Right atrium auricular region (tissue), 2 donors: ENCODE measurements at places on chromosomes 7 and 10.

DNA sequence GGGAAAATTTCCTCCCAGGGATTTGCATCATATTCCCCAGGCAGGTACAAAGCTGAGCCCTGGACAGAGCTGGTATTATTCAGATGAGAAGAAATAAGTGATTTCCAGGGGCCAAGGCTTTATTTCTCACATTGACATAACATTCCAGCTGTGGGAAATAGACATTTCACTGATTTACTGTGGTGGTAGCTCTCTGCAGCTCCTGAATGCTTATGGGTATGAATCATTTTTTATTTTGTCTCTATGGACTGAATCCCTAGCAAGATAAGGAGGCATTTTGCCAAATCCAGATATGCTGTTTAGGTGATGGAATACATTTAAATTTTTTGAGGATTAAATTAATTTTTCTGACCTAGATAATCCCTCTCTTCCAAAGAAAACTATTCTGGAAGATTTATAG lies 97.9 kb downstream of the MTPN start:
- DNase-seq: no peak

- DNase-seq: no peak
Measured at GRCh38 chr7:67823345-67823744, 826.7 kb downstream of the TYW1 start.

GRCh38 chr10:55509168-55509567 lies 708.1 kb upstream of the PCDH15 start:
- DNase-seq: no peak

- no peak for DNase-seq
Measured at GRCh38 chr7:105830405-105831301, 45.7 kb downstream of the ATXN7L1 start.

GRCh38 chr7:20786049-20786412 lies 655 bp downstream of the SP8 start:
- no peak for DNase-seq

DNA sequence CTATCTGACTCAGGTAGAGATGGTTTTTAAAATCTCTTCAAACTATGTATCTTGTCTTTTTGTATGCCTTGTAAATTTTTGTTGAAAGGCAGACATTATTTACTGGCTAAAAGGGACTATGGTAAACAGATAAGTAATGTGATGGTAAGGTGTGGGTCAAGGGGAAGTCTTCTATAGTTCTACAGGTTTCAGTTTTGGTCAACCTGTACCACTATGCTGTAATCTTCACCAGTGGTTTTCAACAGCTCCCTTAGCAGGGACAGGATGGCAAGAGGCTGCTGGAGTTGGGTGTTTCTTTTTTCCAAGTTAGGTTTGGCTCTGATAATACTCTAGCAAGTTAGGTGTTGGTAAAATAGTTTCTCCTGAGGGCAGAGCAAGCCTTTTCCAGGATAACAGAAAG lies 32.7 kb upstream of the FZD8 start:
- DNase-seq: no peak

DNA sequence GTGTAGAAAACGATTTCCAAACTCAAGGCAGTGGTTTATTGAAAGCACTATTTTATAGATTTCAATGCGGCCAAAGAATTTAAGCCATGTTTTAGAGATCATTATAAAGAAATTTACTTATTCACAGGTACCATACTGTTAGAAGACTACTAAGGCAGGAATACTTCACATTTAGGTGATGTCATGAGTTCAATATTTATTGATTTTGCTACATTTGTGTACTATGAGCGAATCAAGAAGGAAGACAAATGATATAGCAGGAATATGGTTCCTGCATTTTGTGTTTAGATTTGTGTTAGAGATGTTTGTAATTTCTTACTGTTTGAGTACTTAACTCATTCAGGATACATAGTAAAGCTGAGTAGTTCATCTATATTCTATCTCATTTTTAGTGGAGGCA lies 1.7 kb upstream of the FBXW4 start:
- DNase-seq: no peak

DNA sequence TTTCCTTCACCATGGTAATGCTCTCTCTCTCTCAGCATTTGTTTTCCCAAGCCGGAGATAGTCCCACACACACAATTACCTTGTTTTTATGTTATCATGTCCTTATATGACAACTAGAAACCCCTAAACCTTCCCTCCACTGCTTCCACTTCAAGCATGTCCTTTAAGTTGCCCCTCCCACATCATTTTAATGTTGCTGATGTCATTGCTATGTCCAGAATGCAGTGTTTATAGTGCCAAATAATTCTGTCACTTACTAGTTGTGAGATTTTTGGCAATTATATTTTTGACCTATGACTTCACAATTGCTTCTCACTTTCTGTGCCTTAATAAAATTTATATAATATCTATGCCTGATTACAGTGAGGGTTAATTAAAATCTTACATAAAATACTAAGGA lies 645.9 kb downstream of the XPNPEP1 start:
- no peak for DNase-seq

DNA sequence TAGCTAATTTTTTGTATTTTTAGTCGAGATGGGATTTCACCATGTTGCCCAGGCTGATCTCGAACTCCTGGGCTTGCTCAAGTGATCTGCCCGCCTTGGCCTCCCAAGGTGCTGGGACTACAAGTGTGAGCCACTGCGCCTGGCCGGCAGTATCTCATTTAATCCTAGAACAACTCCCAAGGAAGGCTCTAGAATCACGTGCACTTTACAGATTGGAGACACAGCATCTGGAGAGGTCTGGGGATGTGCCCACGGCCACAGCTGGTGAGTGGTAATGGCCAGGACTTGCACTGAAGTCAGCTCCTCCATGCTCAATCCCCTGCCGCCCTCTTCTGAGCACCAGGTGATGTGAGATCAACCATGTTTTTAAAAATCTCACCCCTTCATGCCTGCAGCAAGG lies 43.1 kb downstream of the CARD11 start:
- no peak for DNase-seq

GRCh38 chr7:28711114-28711513 lies 247.0 kb downstream of the TRIL start:
- DNase-seq: no peak

- no peak for DNase-seq
Measured at GRCh38 chr7:135189221-135189662, 18.7 kb upstream of the CYREN start.

GRCh38 chr10:97426776-97427570 lies 982 bp downstream of the PGAM1 start:
- DNase-seq: no peak

GRCh38 chr7:150721970-150722373 lies 5.6 kb downstream of the GIMAP1 start:
- no peak for DNase-seq

DNA sequence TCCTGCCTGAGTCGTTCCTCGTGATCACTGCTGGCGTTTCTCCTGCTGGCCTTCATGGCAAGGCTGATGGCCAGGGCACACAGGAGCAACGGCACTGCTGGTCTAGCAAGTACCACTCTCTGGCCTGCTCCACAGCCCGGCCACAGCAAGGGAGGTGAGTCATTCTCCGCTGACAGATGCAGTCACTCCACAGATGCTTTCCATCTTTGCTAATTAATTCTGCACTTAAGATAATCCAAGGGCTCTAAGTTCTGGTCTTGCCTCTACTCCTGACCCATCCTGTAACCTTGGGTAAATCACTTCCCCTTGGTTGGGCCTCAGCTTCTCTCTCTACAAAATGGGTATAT lies 244.4 kb downstream of the RPS24 start:
- DNase-seq: peak; percentile 62

DNA sequence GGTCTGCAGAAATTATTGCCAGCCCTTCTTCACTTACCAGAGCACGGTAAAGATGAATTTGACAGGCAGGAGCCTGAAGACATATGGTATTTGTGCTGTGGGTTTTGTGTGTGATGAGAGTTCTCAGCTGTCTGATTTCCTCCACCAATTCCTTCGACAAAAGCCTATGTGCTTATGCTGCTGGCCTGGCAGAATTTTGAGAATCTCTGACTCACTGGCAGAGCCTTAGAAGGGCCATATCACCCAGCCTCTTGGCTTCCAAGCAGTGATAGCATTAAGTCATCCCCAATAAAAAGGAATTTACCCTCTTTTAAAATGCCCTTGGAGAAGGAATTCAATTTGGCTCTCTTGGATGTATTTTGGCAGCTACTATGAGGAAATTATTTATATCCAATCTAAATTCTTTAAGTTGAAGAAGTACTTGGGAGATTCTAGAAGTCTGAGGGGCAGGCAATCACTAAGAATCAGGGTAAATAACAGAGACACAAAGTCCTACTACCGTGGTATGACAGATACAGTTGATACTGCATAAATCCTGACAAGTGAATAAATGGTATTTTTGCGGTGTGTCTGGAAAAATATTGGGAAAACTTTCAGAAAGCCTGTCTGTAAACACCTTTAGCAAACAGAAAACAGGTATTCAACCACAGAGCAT lies 68.6 kb upstream of the EFCAB10 start:
- no peak for DNase-seq

DNA sequence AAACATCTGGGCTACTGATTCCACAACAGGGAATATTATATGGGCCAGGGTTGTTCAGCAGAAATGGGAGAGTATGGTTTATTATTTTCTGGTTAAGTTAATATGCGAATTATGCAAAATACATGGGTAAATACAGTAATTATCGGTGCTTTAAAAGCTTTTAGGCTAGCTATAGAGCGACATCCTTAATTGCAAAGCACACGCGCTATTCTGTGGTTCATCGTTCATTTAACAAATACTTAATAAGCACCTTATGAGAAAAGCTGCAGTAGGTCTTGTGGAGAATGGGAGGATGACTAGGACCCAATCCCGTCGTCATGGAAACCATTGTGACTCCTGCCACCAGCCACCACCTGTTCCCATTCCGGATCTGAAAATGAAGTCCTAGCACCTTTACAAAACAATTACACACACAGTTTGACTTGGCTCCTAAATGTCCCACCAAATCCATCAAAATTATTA lies 623 bp upstream of the CEP41 start:
- no peak for DNase-seq

DNA sequence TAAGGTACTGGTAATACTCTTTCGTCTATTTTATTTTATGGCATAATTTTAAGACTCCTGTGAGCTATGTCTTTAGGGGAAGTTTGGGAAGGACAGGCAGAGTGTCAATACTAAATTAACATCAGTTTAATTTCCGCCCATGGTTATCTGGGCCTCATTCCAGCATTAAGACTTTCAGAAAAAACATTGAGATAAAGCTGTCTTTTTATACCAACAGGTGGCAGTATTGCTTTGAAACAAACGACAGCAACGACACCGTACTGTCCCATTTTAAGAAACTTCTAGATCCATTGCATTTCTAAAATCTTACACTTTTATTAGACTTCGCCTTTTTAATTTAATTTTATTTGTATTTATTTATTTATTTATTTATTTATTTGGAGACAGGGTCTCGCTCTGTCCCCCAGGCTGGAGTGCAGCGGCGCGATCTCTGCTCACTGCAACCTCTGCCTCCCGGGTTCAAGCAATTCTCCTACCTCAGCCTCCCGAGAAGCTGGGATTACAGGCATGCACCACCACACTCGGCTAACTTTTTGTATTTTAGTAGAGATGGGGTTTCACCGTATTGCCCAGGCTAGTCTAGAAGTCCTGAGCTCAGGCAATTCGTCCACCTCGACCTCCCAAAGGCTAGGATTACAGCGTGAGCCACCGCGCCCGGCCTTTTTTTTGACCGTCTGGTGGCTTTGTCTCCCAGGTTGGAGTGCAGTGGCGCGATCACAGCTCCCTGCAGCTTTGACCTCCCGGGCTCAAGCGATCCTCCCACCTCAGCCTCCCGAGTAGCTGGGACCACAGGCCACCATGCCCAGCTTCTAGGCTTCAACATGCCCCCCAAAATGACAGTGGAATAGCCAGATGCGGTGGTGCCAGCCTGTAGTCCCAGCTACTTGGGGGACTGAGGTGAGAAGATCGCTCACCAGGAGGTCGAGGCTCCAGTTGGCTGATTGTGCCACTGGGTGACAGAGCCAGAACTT lies 78.7 kb upstream of the C1GALT1 start:
- DNase-seq: no peak

GRCh38 chr7:48742079-48742798 lies 182.1 kb upstream of the CDC14C start:
- no peak for DNase-seq

DNA sequence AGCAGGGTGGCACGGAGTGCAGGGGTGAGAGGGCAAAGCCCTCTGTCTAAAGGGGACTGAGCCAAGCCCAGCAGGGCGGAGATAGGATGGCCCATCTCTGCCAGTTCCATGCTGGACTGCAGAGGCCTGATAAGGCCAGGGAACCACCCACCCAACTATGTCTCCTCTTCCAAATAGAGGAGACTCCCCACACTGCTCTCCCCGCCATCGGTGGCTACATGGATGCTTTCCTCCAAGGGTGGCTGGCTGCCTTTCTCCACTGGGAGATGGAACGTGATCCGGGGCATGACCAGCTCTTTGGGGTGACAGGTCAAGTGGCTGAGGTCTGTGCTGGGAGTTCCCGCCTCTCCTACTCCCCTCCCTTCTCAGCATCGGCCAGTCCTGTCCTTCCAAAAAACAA lies 58.1 kb upstream of the MXI1 start:
- DNase-seq: no peak

- no peak for DNase-seq
Measured at GRCh38 chr10:44070282-44070681, 314.6 kb downstream of the CXCL12 start.

GRCh38 chr10:114874827-114875411 lies 53.3 kb downstream of the FHIP2A start:
- DNase-seq: no peak

- DNase-seq: no peak
Measured at GRCh38 chr7:7617550-7617949, 23.0 kb upstream of the UMAD1 start.

- DNase-seq: no peak
Measured at GRCh38 chr10:28910956-28911355, 233.6 kb downstream of the BAMBI start.

- DNase-seq: no peak
Measured at GRCh38 chr10:107616463-107617410, 452.2 kb upstream of the SORCS1 start.

DNA sequence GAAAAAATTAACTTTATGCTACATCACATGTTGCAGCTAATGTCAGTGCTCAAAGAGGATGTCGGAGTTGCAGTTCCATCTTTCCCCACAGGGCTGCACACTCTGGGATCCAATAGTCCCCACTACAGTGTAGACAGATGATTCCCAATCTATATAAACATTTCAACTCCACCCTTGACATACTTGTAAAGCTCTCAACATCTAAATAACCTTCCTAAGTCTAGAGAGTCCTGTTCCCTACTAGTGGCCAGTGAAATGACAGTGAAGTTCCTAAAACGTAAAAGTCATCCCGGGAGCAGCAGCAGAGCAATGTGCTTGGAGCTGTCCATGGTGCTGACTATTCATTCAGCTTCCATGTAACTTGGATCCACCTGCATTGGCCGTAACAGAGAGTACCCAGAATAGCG lies 145.1 kb downstream of the GRM8 start:
- DNase-seq: no peak

DNA sequence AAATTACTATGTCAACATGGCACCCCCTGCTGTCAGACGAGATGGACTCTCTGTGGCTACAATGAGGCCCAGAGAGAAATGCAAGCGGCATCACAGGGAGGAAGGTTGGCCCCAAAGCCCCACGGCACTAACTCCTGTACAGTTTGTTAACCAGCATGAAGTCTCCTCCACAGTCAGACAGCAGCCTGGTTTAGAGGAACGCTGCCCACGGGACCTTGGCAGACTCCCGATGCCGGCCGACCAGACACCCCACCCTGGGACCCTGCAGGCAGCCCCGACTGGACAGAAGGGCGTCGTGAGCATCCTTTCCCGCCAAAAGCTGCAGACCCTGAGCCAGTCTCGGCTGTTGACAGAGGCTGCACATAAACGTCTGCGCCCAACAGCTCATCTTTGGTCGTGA lies 158.8 kb downstream of the DIP2C start:
- DNase-seq: no peak
